ENCODE measurements at places on chromosomes 5 and 9. TPM values are rescaled to one million over a fixed set of nuclear protein-coding genes. Genes with fewer than 3 reads are reported as not detected.

CCL27 gene
- polyA plus RNA-seq, result 0.67 TPM

ADAMTSL2 gene
- polyA plus RNA-seq, result 4.0 TPM

- DNase-seq, result no peak
These were observed 670 bp upstream of the FBP1 start for GRCh38 chr9:94639999-94640376.

GRCh38 chr5:6408627-6409446, 30.5 kb upstream of the MED10 start:
- no peak for DNase-seq

GRCh38 chr9:114677418-114677817, 4.6 kb downstream of the TEX48 start:
- peak; percentile 32 for DNase-seq

Data from hindlimb muscle (tissue), 1 donor.